ENCODE measurements at places on chromosomes 11 and 22.

DNA sequence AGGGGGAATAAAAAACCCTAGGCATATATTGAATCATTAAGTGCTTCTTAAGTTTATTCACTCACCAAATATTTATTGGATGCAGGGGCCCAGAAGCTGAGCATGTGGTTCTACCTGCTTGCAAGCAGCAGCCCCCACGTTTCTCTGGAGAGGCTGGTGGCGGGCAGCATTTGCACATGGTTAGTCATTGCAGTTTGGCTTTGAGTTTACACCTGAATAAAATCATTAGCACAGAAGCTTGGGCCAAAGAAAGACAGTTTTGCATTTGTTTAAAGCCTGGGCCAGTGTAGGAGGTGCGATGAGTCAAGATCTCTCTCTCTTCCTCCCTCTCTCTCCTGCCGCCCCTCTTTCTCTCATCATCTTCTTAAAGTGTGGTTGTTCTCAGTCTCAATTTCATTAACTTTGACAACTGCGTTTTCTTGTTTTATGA, 72.6 kb downstream of the C22orf31 start:
- DNase-seq = peak; percentile 34

GRCh38 chr11:32817181-32817851, 12.4 kb upstream of the PRRG4 start:
- DNase-seq = peak; percentile 23

GRCh38 chr11:133681901-133682300, 149.6 kb upstream of the OPCML start:
- no peak for DNase-seq

- DNase-seq = no peak
Measured at GRCh38 chr11:59117774-59118173, 10.7 kb downstream of the FAM111B start.

DNA sequence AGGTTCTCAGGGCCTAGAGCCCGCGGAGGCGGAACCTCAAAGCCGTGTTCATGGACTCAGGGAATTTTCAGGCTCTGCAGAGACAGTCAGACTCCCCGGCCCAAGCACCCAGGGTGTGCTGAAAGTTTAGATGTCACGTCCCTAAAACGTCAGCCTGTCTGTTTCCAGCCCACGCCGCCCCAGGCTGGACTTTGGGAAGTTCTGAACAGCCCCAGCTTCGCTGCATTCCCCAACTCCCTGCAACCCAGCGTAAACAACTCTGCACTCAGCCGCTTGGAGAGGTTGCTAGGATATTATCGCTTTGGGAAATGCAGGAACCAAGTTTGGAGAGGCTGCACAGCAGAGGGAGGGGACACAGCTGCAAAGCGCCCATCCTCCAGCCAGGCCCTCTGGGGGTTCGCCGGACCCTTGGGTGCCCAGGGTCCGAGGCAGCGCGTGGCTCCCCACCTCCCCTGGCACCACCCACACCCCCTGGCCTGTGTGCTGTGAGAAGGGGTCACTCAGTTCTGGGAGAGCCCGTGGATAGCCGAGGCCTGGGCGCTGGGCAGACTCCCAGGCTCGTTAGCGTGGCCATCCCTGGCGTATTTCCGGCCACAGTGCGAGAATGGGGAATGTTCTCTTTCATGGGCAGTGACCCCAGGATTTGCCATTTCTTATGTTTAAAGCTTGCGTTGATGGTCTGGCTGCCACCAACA, 120.5 kb upstream of the FGF3 start:
- DNase-seq = no peak

DNA sequence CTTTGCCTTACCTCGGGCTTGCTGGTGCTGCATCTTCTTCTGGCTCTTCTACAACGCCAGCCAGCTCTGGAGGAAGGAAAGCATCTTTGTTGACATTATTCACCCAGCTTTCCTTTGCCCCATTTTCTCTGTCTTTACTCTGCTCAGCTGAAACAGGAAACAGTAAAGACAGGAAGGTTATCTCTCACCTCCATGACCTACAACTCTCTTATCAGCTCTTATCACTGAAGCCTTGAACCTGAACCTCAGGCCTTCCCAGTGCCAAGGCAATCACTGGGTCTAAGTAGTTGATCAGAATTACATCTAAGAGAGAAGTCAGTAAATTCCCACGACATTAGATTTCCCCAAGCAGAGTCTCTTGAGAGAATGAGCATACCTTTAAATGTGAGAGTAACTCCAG, 59.6 kb upstream of the CCDC89 start:
- DNase-seq = no peak
